ENCODE measurements at places on chromosomes 7 and 10. TPM values are rescaled to one million over a fixed set of nuclear protein-coding genes. Genes with fewer than 3 reads are reported as not detected.

NRCAM gene
- total RNA-seq = 1.8 TPM

HDAC9 gene
- total RNA-seq = 38.2 TPM

SLC39A12 gene
- 0.14 TPM for total RNA-seq

KAZALD1 gene
- total RNA-seq = 0.49 TPM

HEPACAM2 gene
- total RNA-seq = not detected

HHEX gene
- 7.2 TPM for total RNA-seq

DNA sequence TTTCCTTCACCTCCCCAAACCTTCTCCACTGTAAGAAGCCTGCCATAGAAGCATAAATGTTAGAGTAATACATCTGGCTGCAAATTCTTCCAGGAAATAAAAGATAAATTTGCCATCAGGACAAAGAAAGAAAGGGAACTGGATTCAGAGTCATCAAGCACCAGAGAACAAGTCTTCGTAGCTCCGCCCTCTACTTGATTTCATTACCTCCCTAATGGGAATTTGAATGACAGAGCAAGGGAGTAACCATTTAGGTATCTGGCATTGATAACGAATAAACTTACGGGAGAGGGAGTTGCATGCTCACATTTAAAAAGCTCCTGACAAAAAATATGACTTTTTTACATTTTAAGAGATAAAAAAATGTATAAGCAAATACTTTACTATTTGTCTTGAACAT lies 263.4 kb downstream of the NEBL start:
- H3K27ac ChIP-seq = no peak overlapping the region
- no peaks in the 10 kb centered on the region for H3K27me3 ChIP-seq
- H3K4me3 ChIP-seq = no peak overlapping the region
- H3K36me3 ChIP-seq = no peaks in the 10 kb centered on the region
- DNase-seq = no peak

DNA sequence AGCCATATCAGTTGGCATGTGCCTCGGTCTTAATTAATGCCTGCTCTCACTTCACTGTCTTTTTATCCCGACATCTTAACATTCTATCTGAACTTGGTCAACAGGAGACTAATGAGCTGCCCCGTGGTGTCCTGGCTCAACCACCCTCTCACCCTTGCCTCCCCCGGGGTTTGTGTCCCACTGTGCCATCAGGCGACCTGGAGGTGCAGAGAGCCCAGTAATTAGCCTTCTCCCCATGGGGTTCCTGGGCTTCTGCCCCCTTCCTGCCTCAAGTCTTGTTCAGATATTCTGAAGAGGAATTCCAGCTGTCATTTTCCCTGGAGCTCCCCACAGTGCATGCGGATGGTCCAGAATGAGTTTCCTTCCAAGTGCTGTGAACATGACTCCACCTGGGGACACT lies 10.1 kb upstream of the JAKMIP3 start:
- no peaks in the 10 kb centered on the region for H3K27me3 ChIP-seq
- no peaks in the 10 kb centered on the region for H3K4me1 ChIP-seq
- DNase-seq = no peak
- no peak overlapping the region for H3K4me3 ChIP-seq
- H3K36me3 ChIP-seq = no peaks in the 10 kb centered on the region

- no peak overlapping the region for H3K4me3 ChIP-seq
- no peaks in the 10 kb centered on the region for H3K36me3 ChIP-seq
- DNase-seq = no peak
- H3K27ac ChIP-seq = no peak overlapping the region
- no peaks in the 10 kb centered on the region for H3K27me3 ChIP-seq
These were observed 11.4 kb downstream of the SSMEM1 start for GRCh38 chr7:130218806-130219620.

- DNase-seq = no peak
- H3K27ac ChIP-seq = no peak overlapping the region
- H3K4me1 ChIP-seq = peaks cover 13% of the 10 kb centered on the region
- no peak overlapping the region for H3K4me3 ChIP-seq
- peaks cover 94% of the 10 kb centered on the region for H3K36me3 ChIP-seq
- H3K27me3 ChIP-seq = no peaks in the 10 kb centered on the region
These were observed 45.9 kb downstream of the ZRANB1 start for GRCh38 chr10:124987788-124988187.

DNA sequence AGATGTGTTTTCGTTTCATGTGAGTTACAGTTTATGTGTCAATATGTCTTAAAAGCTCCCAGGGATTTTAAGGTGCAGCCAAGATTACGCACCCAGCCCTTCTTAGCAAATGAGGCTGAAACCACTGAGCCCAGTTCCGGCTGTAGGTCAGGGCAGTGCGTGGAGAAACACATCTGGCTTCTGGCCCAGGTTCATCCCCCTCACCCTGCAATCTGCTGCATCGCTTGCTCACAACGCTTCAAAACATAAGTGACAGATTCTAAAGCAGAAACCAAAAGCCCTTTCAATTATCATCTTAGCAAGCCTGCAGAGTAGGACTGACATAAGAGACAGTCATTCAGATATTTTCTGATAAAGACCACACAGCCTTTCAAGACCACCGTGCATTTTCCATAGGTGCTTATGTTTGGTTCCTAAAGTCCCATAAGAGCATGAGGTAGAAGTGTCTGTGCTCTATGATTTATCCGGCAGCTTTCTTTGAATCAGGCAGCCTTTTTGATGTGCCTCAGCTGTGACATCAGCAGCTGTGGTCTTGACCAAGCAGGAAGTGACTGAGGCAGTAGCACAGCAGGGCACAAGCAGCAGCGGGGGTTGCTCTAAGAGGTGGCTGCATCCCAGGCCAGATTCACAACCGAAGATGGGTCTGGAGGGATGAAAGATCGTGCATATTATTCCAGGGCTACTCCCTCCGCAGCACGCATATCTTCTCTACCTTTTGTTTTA lies 72.1 kb upstream of the LYZL2 start:
- no peak overlapping the region for H3K4me3 ChIP-seq
- H3K27me3 ChIP-seq = no peaks in the 10 kb centered on the region
- peak overlapping the region; percentile 22 for H3K27ac ChIP-seq
- H3K36me3 ChIP-seq = no peaks in the 10 kb centered on the region
- H3K4me1 ChIP-seq = peaks cover 26% of the 10 kb centered on the region

- no peaks in the 10 kb centered on the region for H3K27me3 ChIP-seq
- no peak overlapping the region for H3K27ac ChIP-seq
- no peaks in the 10 kb centered on the region for H3K4me1 ChIP-seq
- H3K36me3 ChIP-seq = no peaks in the 10 kb centered on the region
- H3K4me3 ChIP-seq = no peak overlapping the region
- no peak for DNase-seq
These were observed 87.6 kb upstream of the GNAI1 start for GRCh38 chr7:80047032-80047431.

- no peak for DNase-seq
- peaks cover 2% of the 10 kb centered on the region for H3K36me3 ChIP-seq
- H3K4me3 ChIP-seq = no peak overlapping the region
- peaks cover 26% of the 10 kb centered on the region for H3K4me1 ChIP-seq
- no peak overlapping the region for H3K27ac ChIP-seq
These were observed 20.5 kb downstream of the ZRANB1 start for GRCh38 chr10:124962421-124962820.

DNA sequence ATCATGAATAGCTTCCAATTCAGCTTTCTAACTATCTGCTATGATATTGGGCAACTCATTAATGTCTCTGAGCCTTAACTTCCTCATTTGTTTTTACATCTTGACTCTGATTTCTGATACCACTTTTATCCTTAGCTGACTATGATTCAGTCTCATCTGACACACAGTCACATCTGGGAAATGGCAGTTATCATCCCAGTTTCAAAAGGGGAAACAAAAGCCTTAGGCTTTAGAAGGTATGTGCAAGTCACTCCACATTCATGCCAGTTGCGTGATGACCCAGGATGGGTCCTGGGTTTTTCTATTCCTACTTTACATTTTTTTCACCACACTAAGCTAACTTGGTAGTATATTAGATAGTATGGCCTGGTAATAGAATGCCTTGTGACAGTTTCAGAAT lies 12.7 kb downstream of the SCIN start:
- no peak overlapping the region for H3K4me3 ChIP-seq
- no peak overlapping the region for H3K27ac ChIP-seq
- no peaks in the 10 kb centered on the region for H3K4me1 ChIP-seq
- H3K36me3 ChIP-seq = no peaks in the 10 kb centered on the region

- no peak overlapping the region for H3K4me3 ChIP-seq
- no peaks in the 10 kb centered on the region for H3K36me3 ChIP-seq
- peaks cover 5% of the 10 kb centered on the region for H3K4me1 ChIP-seq
- DNase-seq = no peak
These were observed 134.3 kb downstream of the DOCK4 start for GRCh38 chr7:112071856-112072255.

GRCh38 chr7:16130111-16131110 lies 290.9 kb downstream of the CRPPA start:
- DNase-seq = no peak
- H3K4me3 ChIP-seq = no peak overlapping the region
- H3K27ac ChIP-seq = no peak overlapping the region
- H3K27me3 ChIP-seq = no peaks in the 10 kb centered on the region
- H3K4me1 ChIP-seq = no peaks in the 10 kb centered on the region

GRCh38 chr7:142767451-142767850 lies 3.3 kb upstream of the PRSS2 start:
- H3K4me1 ChIP-seq = no peaks in the 10 kb centered on the region
- no peak overlapping the region for H3K4me3 ChIP-seq
- H3K27me3 ChIP-seq = no peaks in the 10 kb centered on the region
- H3K27ac ChIP-seq = no peak overlapping the region
- no peak for DNase-seq

DNA sequence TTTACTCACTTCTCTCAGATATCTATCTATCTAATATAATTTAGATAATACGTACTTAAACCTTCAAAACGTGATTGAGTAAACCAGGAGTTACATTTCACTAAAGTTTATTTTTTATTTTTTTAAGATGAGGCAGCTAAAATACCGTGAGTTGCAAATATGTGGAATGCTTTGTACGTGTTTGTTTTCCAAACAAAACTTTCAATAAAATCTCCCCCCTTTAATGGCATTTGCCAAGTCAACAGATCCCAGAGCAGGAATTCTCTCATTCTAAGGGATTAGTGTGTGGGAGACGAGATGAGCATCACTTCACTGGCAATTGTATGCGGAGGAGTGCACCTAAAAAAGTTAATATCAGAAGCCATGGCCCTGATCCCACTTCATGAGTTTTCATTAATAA lies 53.7 kb upstream of the MAGI2 start:
- DNase-seq = no peak
- H3K36me3 ChIP-seq = no peaks in the 10 kb centered on the region
- H3K4me3 ChIP-seq = no peak overlapping the region
- no peaks in the 10 kb centered on the region for H3K27me3 ChIP-seq
- H3K4me1 ChIP-seq = no peaks in the 10 kb centered on the region

- no peak overlapping the region for H3K4me3 ChIP-seq
- H3K4me1 ChIP-seq = no peaks in the 10 kb centered on the region
- H3K27ac ChIP-seq = no peak overlapping the region
- no peaks in the 10 kb centered on the region for H3K36me3 ChIP-seq
- no peaks in the 10 kb centered on the region for H3K27me3 ChIP-seq
These were observed 102.1 kb upstream of the RSU1 start for GRCh38 chr10:16919121-16919982.

- no peak overlapping the region for H3K27ac ChIP-seq
- H3K4me3 ChIP-seq = no peak overlapping the region
- no peaks in the 10 kb centered on the region for H3K36me3 ChIP-seq
- DNase-seq = no peak
- peaks cover 2% of the 10 kb centered on the region for H3K4me1 ChIP-seq
These were observed 146.8 kb downstream of the GFRA1 start for GRCh38 chr10:116126239-116126638.

- DNase-seq = no peak
- H3K27ac ChIP-seq = peak overlapping the region; percentile 67
- no peaks in the 10 kb centered on the region for H3K36me3 ChIP-seq
- no peak overlapping the region for H3K4me3 ChIP-seq
- no peaks in the 10 kb centered on the region for H3K27me3 ChIP-seq
These were observed 31.6 kb downstream of the RHEB start for GRCh38 chr7:151488096-151488495.

DNA sequence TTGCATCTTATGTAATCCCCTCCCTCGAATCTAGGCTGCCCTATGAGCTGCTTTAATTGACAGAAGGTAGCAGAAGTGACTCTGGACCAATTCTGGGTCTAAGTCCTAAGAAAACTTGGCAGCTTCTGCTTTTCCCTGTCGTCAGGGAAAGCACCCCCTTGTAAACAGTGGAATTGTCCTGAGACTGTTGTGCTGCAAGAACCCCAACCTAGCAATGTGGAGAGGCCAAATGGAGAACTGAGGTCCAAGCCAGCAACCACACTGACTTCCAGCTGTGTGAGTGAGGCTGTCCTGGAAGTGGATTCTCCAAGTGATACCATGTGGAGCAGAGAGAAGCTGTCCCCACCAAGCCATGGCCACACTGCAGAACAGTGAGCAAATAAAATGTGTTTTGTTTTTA lies 75.5 kb downstream of the ARHGAP22 start:
- no peak for DNase-seq
- H3K27me3 ChIP-seq = no peaks in the 10 kb centered on the region
- H3K4me3 ChIP-seq = no peak overlapping the region
- no peak overlapping the region for H3K27ac ChIP-seq
- no peaks in the 10 kb centered on the region for H3K4me1 ChIP-seq

DNA sequence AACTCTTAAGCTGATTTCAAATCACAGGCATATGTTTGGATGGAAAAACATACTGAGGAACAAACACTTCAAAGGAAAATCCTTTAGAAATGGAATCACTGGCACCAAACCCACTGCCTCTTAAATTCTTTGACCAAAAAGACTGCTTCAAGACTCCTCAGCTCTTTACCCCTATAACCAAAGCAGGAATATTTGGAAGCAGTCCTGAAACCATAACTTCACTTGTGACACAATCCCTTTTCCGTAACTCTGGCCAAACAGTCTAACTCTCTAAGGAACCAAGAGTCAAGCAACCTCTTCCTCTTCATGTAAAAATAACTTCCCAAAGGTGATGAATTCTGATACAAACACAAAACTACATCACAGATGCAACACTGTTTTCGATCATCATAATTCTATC lies 104.3 kb downstream of the MTERF1 start:
- H3K4me3 ChIP-seq = no peak overlapping the region
- no peaks in the 10 kb centered on the region for H3K36me3 ChIP-seq
- no peak for DNase-seq
- H3K27me3 ChIP-seq = no peaks in the 10 kb centered on the region

DNA sequence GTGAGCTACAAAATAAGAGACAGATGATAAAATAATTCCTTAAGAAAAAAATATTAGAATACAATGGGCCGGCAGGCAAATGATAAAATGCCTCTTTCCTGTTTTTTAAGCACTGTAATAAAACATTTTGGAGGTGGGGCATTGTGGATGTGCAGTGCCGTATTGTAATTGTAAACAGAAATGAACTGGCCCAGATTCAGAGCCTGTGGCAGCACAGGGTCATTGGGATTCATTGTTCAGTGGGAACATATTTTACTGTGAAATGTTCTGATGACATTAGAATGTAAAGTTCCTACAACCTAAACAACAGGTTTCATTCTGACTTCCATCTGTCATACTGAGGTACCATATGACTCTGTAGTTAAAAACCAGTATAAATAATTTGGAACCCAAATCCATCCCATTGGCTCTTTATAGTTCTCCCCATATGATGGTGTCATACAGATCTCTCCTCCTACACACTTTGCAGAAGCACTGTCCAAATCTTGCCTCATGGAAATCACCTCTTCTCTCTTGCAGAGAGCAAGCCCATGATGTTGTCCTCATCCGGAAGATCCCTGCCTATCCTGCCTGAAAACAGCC lies 264.6 kb downstream of the WDR37 start:
- DNase-seq = no peak
- no peaks in the 10 kb centered on the region for H3K27me3 ChIP-seq
- no peak overlapping the region for H3K27ac ChIP-seq
- no peak overlapping the region for H3K4me3 ChIP-seq
- no peaks in the 10 kb centered on the region for H3K36me3 ChIP-seq

- no peaks in the 10 kb centered on the region for H3K27me3 ChIP-seq
- H3K27ac ChIP-seq = no peak overlapping the region
- no peaks in the 10 kb centered on the region for H3K36me3 ChIP-seq
- H3K4me3 ChIP-seq = no peak overlapping the region
These were observed 17.9 kb downstream of the PAPSS2 start for GRCh38 chr10:87677595-87677994.

All from sigmoid colon (tissue), 7 donors.